ENCODE measurements at places on chromosomes 5 and 9.

DNA sequence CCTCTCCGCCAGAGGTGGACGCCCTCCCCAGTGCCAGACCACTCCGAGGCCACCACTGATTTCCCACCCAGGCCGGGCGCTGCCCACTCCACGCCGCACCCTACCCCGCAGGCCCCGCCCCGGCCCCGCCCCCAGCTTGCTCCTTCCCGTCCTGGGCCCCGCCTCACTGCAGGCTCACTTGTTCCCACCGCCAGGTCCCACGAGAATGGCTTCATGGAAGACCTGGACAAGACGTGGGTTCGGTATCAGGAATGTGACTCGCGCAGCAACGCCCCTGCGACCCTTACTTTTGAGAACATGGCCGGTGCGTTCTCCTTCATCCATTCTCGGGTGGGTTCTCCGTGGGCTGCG, 6.5 kb downstream of the LRRC26 start:
- DNase-seq = no peak

DNA sequence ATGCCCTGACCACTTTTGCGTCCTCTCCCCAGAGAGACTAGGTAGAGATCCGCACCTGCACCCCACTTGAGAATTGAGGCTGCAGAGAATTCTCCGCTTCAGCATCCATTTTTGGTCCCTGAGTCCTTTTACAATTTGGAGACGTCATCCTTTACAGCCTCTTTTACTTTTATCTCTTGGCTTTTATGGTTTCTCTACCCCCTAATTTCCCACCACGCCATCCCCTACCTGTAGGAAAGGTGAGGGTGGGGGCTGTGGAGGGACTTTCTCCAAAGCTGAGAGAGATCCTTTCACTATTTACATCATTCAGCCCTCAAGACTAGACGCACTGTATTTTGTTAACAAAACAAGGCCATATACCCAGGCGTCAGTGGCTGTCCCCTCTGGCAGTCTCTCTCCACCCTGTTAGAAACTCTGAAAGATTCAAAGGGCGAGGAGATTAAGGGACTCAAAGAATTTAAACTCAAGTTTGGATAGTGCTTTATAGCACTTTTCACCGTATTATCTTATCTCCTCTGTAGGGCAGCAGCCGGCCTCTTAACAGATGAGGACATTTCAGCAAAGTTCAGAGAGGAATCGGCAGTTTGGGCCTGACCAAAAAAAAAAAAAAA, 1.7 kb downstream of the MSX2 start:
- no peak for DNase-seq

- DNase-seq = no peak
Observed at GRCh38 chr9:135739271-135740220, 37.6 kb downstream of the KCNT1 start.

DNA sequence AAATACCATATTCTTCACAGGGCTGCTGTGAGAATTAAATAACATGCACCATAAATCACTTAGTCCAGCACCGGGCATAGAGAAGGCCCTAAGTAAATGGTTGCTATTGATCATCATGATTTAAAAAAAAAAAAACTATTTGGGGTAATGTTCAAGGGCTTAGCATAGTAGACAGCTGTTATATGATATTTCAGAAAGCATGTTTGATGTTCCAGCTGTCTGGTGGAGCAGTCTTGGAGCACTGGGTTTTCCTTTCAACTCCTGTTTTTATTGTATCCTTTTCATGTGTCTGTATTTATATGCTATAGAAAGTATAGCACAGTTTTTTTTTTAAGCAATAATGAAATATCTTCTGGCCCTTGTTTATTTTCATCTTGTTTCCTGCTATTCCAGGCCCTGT, 28.0 kb upstream of the TOMM5 start:
- no peak for DNase-seq

- peak; percentile 92 for DNase-seq
Observed at GRCh38 chr5:34608859-34609648, 47.1 kb upstream of the RAI14 start.

- DNase-seq = no peak
Observed at GRCh38 chr5:161546470-161547301, at the start of gene GABRB2. GABRB2 (minus strand) TSS chr5:161546725; CDS start chr5:161546643, 82 bp downstream.

DNA sequence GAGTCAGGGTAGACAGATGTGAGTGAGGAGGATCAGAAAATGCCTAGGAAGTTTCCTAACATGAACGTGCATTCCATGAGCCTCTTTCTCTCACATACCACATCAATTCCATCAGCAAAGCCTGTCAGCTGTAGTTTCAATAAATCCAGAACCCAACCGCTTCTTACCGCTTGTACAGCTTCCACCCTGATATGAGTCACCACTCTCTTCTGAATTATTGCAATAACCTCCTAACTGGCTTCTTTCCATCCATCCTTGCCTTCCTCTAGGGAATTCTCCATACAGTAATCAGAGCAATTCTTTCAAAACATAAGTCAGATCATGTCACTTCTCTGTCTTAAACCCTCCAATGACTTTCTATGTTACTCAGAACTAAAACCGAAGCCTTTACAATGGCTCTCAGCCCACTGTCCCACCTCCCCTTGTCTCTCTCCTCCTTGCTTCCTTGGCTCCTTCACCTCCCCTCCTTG, 8.1 kb upstream of the RAD23B start:
- DNase-seq = peak; percentile 97

- no peak for DNase-seq
Observed at GRCh38 chr9:24961762-24962161, 416.1 kb upstream of the IZUMO3 start.

GRCh38 chr5:122121479-122122465, 7.6 kb upstream of the ZNF474 start:
- no peak for DNase-seq

DNA sequence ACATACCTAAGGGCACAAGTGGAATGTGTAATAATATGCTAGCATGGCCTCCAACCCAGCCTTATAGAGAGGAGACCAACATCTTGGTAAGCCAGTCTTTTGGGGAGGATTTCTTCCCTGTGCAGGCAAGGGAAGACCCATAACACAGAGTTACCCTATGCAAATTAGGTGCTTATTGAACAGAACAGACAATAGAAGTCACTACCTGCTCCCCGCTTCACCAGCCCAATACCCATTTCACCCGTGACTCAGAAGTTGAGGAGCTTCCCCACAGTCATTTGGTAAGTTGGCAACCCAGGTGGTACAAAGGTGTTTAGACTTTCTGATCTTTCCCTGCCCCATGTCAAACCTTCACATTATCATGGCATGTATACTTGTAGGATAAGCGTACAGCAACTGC, 44.6 kb downstream of the AOPEP start:
- no peak for DNase-seq

DNA sequence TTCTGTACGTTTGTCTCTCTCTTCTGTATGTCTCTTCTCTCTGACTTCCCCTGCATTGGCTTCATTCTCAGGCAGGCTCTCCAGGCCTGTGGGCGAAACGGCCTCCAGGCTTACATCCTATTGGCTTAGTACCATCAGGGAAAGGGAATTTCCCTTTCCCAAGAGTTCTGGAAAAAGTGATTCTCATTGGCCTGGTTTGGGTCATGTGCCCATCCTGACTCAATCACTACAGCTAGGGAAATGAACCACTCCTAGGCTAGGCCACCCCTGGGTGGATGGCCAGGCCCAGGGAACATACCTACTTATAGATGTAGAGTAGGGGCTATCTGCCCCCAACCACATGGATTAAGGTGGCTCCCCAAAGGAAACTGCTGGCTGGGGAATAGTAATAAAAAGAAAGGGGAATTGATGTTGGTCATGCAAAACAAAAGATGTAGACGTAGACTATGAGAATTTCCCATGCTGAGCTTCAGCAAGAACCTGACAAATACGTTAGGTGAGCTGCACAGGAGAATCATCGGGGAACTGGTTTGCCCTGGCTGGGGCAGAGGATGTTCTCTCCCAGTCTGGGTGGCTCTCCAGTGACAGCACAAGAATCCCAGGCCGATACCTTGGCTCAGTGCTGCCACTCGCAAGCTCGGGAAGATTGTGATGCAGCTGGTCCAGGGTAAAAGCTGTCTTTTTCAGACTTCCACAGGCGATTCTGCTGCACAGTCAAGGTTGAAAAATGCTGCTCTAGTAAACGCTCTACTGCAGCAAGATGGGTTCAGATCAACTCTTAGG, 3.7 kb upstream of the EGR1 start:
- no peak for DNase-seq

DNA sequence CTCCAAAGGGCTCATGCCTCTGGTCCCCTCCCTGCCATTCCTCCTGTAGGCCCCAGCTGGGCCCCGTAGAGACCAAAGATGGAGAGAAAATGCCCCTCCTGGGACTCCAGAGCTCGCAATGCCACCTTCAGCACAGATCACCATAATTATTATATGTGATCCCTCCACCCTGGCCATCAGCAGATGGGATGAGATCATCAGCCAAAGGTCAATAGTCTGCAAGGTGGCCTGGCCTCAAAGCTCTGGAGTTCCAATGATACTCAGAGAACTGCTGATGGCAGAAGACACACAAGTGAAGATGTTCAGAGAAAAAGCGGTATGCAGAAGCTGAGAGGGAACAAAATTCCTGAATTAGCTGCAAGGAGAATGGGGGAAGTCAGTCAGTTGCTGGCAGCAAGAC, 5.0 kb downstream of the RPP25L start:
- DNase-seq = no peak

GRCh38 chr9:81150016-81150625, 539.2 kb downstream of the TLE1 start:
- no peak for DNase-seq

- no peak for DNase-seq
Observed at GRCh38 chr9:37033682-37034304, at the start of gene PAX5. PAX5 (minus strand) TSS chr9:37034268; CDS start chr9:37034031, 237 bp downstream.

GRCh38 chr5:59133764-59134261, 550.9 kb downstream of the RAB3C start:
- DNase-seq = peak; percentile 55

- no peak for DNase-seq
Observed at GRCh38 chr5:66529704-66530103, 66.5 kb upstream of the MAST4 start.

DNA sequence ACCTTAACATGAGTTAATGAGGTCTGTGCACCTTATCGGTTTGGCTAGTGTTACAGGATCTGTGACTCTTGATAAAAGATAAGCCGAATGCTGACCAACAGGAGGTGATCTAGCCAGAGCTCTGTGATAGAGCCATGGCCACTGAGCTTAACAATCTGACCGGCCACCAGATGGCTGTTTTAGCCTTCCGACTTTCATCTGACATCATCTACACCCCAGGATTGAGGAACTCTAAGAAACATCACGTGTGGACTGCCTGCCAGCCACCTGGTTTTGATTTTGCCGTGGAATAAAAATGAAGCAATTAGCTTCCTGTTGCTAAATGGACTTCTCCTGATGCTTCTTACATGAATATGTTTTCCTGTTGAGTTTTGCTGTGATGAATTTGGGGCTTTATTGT, 281.3 kb downstream of the CEMIP2 start:
- DNase-seq = peak; percentile 38

- DNase-seq = no peak
Observed at GRCh38 chr9:35656831-35657545, 831 bp downstream of the RMRP start.

DNA sequence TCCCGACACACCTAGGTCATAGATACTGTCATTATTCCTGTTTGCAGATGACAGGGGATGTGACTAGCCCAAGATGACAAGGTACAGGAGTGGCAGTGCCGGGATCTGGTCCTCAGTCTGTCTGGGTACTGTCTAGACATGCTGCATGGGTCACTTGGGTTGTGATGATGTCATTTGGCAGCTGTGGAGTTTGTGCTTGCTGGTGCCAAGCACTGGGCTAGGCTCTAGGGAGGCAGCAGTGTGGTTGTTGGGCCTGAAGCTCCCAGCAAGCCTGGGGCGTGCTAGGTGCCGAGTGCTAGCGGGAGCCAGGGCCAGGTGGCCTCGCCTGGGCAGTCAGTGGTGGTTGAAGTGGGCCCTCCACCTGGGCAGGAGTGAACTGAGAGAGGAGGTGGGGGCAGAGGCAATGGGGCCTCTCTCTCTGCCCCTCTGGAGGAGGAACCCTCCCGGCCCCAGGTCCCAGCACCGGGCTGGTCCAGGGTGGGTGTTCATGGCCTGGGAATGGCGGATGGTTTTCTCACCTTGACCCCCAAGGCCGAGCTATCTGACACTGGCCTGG, 8.8 kb upstream of the ASB6 start:
- DNase-seq = no peak

GRCh38 chr5:87899721-87900131, 368.9 kb downstream of the TMEM161B start:
- no peak for DNase-seq

GRCh38 chr5:175867587-175868347, 3.6 kb upstream of the CPLX2 start:
- DNase-seq = no peak

DNA sequence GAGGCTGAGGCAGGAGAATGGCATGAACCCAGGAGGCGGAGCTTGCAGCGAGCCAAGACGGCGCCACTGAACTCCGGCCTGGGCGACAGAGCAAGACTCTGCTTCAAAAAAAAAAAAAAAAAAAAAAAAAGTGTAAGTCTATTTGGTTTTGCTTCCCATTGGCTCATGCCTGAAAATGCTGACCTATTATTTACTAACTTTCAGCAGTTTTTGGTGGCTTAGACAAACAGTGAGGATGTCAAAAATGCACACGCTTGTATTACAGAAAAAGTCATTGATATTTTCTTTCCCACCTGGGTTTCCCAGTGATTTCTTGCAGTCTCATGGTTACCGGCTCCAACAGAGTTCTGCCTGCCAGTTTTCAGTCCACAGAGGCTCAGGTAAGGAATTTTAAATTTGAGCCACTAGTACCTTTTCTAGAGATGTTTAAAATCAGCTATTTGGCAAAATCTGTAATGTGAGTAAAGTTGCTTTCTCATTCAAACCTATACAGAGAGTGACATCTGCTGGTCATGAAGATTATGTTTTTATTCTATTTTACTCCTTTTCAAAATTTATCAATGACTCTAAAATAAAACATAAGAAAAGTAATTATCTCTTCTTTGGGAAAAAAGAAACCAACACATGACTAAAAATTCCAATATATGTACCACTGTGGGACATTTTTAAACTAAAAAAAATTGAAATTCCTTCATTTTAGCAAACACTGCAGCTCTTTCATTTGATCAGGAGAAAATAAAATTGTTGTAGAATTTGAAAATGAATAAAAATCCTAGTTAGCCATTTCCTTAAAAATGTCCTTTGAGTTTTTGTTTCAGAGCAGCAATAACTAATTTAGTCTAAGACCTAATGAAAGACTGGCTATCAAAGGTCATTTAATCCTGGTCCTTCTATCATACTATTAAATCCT, 8.8 kb downstream of the FAM200C start:
- DNase-seq = no peak

DNA sequence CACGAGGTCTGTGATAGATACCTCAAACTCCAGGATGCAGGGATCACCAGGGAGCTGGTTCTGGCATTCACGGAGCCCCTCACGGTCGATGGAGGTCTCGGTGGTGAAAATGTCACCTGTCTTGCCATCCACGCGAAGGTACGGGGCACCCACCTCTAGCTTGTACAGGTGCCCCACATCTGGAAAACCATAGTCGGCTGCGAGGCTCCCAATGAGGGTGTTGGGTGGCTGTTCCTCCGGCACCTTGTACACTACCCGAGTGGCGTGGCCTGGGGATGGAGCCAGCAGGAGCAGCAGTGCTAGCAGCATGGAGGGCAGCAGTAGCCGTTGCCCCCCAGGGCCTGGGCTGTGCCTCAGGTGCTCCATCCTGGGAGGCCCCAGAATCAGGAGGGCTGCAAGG, 9.2 kb downstream of the PCDH1 start:
- DNase-seq = no peak

Measured in BJ (cell line).